ENCODE measurements at places on chromosomes 11 and 22.

DNA sequence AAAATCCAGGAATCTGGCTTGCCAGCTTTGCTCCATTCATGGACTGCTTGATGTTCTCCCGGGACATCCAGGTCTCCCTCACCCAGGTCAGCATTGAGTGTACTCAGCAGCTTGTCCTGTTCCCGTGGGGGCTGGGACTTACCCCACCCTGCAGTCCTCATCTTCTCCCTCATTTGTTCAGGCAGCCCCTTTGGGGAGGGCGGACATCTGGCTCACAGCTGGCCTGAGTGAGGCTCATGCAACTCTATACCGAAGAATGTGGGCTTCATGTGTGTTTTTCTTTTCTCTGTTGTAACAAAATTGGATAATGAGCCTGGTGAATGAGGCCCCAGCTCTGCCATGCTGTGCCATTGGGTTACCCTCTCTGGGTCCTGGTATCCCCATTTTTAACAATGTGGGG is 227.7 kb upstream of the TENM4 start:
- DNase-seq, result no peak

DNA sequence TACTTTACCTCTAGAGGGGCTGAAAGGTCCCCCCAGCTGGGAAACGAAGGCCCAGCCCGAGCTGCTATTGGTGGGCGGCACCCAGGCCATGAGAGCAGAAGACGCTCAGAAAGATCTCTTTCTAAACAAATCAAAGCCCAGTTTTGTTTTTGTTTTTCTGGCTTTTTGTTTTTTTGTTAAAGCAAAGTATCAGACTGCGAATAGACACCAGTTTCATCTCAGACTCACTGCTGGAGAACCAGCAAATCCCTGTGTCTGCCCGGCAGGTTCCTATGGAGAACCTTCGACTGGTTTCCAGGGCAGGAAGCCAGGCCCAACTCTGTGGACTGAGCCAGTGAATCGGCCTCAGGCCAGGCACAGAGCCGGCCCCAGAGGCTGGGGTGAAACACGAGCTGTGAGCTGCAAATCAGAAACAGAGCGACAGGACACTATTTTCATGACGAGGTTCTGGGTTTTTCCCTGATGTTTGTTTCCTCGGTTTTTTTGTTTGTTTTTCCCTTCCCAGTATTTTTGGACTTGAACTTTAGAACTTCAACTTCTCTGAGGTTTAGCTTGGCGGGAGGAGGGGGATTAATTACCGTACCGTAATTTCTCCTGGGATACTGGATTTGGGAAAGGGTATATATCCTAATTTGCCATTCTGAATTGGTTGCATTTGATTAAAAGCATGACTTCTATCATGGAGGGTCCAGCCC is 16.0 kb upstream of the B4GALNT4 start:
- no peak for DNase-seq

GRCh38 chr11:47560426-47560825 is 5.0 kb upstream of the PTPMT1 start:
- no peak for DNase-seq

DNA sequence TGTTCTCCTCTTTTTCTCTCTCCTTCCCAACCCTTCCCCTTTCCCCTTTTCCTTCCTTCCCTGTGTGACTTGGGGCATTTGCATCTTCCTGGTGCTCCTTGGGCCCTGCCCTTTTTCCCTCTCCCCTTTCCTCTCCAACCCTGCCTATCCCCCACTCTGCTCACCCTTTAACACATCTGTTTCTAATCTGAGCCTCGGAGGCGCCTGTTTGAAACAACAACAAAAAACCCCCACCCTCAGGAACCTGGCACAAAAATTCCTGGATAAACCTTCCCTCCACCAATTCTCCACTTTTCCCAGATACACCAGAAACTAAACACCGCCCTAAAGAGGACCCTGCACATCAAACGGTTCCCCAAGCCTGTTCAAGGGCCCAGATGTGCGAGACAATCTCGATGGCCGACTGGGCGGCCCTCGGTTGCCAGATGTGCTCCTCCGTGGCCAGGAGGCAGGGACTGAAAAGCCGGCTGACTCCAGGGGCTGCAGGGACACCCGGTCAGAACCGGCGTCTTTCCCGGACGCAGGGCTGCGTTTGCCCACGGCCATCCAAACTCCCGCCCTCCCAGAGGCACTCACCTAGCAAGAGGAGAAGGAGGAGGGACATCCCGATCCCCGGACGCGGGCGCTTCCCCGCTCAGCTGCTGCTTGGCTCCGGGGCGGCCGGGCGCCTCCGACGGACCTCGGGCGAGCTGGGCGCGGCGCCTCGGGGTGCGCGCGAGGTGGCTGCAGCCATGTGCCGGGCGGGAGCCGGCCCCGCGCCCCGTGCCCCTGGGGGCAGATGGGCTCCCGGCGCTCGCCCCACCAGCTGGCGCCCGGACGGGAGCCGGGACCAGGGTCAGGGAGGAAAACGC is 486 bp downstream of the CLMP start:
- DNase-seq, result peak; percentile 36

DNA sequence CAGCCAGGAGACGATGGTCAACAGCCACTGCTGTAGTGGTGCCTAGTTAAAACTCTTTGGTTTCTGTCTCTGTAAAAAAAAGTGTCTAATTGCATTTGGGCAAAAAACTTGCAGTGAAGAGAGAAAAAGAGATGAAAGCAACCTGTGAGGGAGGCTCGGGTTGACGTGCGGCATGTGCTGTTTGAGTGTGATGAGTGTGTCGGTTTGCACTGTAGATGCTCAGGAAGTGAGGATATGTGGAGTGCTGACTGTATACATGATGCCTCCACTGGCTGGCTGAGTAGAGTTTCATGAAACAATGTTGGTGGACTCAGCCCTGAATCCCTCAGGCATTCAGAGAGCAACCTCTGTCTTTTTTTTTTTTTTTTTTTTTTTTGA is 4.3 kb upstream of the DGCR6L start:
- no peak for DNase-seq

DNA sequence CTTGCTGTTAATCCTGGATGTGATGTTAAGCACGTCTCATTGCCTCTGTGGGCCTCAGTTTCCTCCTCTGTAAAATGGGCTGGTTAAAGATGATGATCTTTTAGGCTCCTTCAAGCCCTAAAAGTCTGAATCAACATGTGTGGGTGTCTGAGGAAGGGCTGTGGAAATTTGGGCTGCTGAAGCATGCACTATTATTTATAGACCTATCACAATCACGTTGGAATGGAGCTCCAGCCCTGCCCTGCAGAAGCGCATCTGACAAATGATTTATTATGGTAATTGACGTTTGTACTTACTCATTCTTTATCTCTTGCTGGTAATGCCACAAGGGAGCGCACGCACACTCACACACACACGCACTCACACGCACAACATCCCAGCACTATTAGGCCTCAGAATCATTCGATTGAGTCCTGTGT is 20.4 kb downstream of the P2RX3 start:
- no peak for DNase-seq

DNA sequence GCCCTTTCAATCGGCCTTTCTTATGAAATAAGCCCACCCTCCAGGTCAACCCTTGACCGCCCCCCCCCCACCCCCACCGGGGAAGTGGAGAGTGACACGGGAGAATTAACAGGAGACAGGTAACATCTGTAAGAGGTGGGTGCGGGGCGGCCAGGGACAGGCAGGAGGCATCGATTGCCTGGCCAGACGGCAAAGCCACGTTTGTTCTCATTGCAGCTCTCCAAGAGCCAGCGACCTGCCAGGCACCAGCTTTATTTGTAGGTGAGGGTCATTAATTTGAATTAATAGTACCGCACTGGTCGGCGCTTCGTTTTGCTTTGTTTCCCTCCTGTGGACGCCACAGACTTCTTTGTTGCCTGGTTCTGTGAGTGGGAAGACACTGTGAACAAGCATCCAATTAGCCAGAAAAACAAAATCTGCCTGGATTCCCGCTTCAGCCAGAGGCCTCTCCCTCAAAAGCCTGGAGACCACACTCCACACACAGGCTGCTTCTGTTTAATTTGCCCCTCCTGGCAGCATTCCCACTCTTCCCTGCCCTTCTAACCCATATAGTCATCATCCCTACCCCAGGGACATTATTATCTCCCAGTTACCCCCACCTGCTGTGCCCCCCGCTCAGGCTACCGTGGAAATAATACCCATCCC is 104.5 kb upstream of the OPCML start:
- DNase-seq, result no peak

DNA sequence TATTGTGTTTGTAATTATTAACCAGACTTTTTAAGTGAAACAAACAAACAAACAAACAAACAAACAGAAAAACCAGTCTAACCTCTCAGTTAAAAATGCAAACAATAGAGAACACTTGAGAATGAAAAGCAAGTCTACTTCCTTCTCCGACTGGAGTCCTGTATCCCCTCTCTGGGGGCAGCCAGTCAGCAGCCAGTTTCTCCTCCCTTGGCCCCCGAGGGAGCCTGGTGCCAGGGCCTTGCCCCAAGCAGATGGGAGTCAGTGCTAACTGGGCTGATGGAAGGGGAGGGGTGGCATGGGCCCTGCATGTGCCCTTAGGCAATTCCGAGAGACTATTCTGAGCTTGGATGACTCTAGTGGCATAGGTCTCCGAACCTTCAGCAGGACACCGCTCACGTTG is 137.2 kb downstream of the GRIK4 start:
- peak; percentile 63 for DNase-seq

- peak; percentile 38 for DNase-seq
These were observed 34.9 kb upstream of the DAGLA start for GRCh38 chr11:61645179-61645868.

GRCh38 chr22:43567691-43568324 is 156.0 kb downstream of the MPPED1 start:
- no peak for DNase-seq

GRCh38 chr11:66106786-66107599 is 36.9 kb downstream of the PACS1 start:
- DNase-seq, result no peak

Measured in NCI-H2029 (cell line).